ENCODE measurements at places on chromosomes 3 and 15. TPM values are rescaled to one million over a fixed set of nuclear protein-coding genes. Genes with fewer than 3 reads are reported as not detected.

- no peak for DNase-seq
Observed at GRCh38 chr3:123290107-123290930, 88.6 kb downstream of the SEC22A start.

GRCh38 chr3:97778152-97778551 is 13.6 kb downstream of the ARL6 start:
- DNase-seq: no peak

- no peak for DNase-seq
Observed at GRCh38 chr3:4643904-4644547, 150.9 kb downstream of the ITPR1 start.

- DNase-seq: no peak
Observed at GRCh38 chr15:99105514-99106341, 848 bp downstream of the SYNM start.

- DNase-seq: no peak
Observed at GRCh38 chr3:27723815-27724458, 1.8 kb upstream of the EOMES start.

DNA sequence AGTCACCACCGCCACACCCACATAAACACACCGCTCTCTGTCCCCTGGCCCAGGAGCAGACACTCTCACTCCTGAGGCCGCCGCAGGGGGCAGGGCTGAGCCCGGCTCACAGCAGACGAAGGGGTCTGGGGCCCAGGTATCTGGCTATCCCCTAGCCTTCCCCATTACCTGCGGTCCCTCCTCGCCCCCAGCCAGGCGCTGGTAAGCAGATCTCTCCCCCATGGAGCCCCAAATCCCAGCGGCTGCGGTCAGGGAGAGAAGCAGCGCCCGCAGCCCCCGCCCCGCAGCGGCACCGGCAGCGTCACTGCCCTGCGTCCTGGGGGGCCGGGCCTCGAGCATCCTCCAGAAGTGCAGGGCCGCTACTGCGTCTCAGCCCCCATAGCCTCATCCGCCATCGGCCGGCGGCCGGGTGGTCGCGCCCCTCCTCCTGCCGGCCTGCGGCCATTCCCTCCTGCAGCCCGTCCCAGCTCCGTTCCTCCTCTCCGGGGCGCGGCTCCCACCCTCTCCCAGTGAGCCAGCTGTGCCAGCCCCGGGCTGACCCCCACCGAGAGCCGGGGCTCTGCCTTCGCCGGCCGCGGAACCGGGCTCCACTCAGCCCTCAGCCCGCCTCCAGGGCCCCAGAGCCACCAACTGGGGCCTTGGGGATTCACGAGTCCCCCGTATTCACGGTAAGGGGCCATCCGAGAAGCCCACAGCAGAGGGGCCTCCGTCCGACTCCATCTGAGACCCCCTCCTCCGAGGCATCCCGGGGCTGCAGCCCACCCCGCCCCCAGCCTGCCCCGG is 13.1 kb downstream of the TNK2 start:
- peak; percentile 77 for DNase-seq

GRCh38 chr3:138786788-138787271 is 47.9 kb downstream of the PIK3CB start:
- DNase-seq: peak; percentile 42

DNA sequence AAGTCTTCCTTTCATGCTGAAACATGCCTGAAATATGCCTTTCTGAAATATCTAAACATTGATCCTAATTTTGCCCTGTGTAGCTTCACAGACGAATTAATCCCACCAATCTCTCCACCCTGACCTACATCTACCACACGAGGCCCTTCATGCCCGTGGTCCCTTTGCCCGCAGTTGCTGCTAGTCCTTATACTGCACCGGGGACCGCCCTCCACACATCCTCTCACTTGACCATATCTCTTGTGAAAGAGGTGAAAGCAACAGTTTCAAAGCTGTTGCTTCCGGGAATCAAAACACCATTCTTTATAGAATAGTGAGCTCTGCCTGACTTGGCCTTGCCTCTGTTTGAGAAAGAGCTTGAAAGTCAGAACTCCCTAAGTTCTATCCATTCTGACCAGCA is 499.5 kb downstream of the NTRK3 start:
- DNase-seq: no peak

DNA sequence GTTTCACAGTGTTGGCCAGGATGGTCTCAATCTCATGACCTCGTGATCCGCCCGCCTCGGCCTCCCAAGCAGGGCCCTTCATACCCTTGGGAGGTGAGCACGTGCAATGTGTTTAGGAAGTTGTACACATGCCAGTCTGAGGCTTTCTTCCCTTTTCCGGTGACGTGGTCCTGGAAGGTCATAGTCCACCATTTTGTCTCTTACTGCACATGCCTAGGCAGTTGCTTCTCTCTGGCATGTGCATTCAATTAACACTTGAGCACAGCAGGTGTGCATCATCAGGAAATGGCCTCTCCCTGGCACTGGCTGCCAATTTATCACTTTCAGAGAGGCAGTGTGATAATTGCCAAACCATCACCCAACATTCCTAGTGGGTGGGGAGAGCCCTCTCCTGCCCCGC is 21.7 kb upstream of the SELENOK start:
- DNase-seq: no peak

GRCh38 chr3:101833446-101833974 is 15.8 kb upstream of the NFKBIZ start:
- DNase-seq: no peak

DNA sequence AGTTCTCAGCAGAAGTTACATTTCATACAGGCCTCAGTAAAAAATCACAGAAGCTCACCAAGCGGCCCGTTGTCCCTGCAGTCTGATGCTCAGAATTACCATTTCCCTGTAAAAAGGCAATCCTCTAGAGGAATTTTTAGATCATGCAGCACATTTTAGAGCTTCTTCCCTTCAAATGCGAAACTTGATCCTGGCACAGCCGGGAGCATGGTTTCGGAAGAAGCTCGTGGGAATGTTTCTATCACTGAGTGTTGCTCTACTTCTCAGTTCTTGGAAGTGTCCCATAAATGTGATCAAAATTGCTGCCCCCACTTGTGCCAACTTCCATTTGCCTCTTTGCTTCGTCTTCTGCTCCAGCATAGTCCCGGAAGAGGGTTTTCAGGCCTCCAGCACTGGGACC is 3.8 kb upstream of the H1-8 start:
- DNase-seq: no peak

- DNase-seq: no peak
Observed at GRCh38 chr3:150346981-150347863, 60.9 kb upstream of the TSC22D2 start.

DNA sequence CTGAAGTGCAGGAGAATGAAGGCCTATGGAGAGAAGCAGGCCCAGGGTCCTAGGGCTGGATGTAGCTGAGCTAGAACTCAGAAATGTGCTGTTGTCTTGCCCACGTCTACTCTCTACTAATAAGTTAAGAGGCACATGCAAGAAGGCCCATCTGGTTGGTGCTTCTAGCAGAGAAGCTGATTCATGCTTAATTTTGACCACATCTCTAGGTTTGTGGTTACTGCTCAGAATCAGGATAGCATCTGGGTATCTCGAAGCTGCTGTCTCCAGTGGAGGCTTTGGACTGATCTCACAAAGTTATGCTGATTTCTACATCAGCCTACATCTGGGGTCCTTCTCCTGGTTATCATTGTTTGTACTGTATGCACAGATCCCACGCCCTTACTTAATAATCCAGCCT is 87.3 kb downstream of the CACNA1D start:
- DNase-seq: peak; percentile 91

DNA sequence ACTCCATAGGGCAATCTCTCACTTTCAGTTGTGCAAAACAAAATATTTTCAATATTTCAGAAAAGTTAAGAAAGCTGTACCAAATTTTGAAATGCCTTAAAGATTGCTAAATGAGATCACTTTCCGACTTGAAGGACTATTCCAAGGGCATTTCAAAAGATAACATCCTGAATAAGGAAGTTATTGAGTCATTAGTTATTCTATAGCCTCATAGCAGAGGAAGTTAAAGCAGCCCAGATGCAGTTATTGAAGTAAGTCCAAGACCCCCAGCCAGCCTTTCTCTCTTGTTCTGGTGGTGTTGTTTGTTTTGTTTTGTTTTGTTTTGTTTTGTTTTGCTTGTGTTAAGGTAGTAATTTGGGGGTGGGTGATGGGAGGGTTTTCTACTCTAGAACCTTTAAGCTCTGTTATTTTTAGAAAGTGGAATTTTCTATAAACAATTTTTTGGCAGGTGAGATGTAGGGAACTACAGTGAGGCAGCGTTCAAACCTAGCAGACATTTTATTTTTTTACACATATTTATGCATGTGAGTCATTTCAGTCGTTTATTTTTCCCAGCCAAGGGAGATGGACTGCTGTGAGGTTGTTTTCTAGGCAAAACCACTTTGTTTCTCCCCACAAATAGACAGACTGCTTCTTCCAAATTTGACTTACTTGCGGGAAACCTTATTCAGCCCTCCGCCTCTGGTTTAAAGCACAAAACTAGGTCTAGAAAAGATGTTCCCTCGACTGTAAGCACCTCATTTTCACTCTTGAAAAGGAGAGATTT is 216.3 kb upstream of the ARPP21 start:
- no peak for DNase-seq

DNA sequence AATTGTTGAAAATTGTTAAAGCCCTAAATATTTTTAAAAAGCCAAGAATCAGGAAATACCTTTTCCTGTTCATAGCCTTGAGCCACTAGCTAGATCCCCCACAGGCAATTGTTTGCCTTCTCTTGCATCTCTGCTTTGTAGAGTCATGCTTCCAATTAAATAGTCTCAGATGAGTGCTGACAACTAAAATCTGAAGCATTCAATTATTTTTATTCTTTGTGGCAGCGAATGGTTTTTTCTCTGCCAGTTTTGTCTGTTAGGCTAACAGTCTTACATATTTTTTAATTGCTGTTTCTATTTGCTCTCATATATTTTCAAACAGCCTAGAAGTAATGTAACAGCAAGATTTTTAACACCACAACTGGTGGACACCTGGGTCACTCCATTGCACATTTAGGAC is 277.1 kb upstream of the GBE1 start:
- no peak for DNase-seq

GRCh38 chr3:178658694-178659325 is 122.6 kb downstream of the KCNMB2 start:
- DNase-seq: no peak

DNA sequence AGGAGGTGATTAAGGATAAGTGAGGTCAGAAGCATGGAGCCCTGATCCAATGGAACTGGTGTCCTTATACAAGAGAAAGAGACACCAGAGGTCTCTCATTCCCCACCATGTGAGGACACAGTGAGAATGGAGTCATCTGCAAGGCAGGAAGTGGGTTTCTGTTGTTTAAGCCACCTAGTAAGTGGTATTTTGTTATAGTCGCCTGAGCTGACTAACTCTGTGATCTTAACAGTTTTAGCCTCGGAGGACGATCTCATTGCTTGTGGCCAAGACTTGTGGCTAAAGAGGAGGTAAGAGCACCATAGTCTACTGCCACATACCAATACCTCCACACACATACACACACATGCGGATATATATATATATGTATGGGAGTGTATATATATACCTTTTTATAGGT is 73.8 kb downstream of the MCTP2 start:
- DNase-seq: no peak

- DNase-seq: no peak
Observed at GRCh38 chr3:171561596-171562323, 101.6 kb upstream of the TNIK start.

- DNase-seq: no peak
Observed at GRCh38 chr15:70214276-70214675, 116.6 kb upstream of the TLE3 start.

- DNase-seq: peak; percentile 33
Observed at GRCh38 chr15:52683580-52683979, 4.4 kb upstream of the ATOSA start.

DNA sequence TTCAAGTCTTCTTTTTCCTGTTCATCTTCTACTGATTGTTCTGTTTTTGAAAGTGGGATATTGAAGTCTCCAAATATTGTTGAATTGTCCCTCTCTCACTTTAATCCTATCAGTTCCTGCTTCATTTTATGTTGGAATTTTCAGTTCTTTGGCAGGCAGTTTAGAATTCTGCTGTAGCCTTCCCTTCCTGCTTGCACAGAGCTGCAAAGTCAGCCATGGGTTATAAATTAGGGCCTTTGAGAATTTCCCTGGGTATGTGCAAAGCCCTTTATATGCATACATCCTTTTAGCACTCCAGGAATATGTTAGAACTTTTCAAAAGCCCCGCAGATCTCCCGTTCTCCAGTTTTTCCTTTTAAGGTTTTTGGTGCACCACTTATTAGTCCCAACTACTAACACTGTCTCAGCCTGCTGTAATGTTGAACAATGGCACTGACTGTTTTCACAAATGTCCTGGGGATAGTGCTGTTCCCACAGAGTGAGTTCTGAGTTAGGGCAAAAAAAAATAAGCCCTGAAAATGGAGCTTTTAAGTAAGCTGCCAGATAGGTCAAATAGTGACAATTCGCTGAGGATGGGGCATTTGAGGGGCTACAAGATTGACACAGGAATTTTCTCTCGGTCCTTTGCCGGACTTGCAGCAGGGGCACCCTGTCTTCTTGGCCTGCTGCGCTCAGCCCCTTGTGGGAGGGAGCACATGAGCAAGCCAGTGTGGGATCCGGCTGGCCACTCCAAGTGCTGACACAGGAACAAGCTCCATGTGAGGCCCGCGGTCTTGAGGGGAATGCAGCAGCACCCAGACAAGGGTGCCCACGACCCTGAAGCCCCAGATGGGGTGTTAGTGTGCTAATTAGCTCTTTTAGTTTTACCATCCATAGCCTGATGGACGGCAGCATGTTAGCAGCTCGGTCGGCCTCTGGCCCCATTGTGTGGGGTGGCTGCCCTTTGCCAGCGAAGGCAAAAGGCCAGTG is 96.0 kb downstream of the VPS8 start:
- no peak for DNase-seq

The CPN2 gene
- not detected for total RNA-seq

The HESX1 gene
- total RNA-seq: 2.2 TPM

The CRABP1 gene
- total RNA-seq: 1.3 TPM

The DNAH12 gene
- under 0.01 TPM for total RNA-seq

The LOXL1 gene
- 12.9 TPM for total RNA-seq

The SLC26A6 gene
- 20.2 TPM for total RNA-seq

The CDHR4 gene
- 0.27 TPM for total RNA-seq

The STAC gene
- 6.5 TPM for total RNA-seq

The UCN2 gene
- total RNA-seq: under 0.01 TPM

The VPS13C gene
- total RNA-seq: 54.9 TPM

The LRRC34 gene
- total RNA-seq: 6.7 TPM

The CYP1A1 gene
- 0.27 TPM for total RNA-seq

The POLQ gene
- 1.1 TPM for total RNA-seq

The KLHL6 gene
- total RNA-seq: 65.2 TPM

The DUOXA2 gene
- under 0.01 TPM for total RNA-seq

Data from hematopoietic multipotent progenitor cell (in vitro differentiated cells).